ENCODE measurements at places on chromosomes 2 and 18. TPM values are rescaled to one million over a fixed set of nuclear protein-coding genes. Genes with fewer than 3 reads are reported as not detected.

GRCh38 chr18:42052122-42052708 is 97.2 kb downstream of the PIK3C3 start:
- no peaks in the 10 kb centered on the region for H3K27me3 ChIP-seq
- H3K4me3 ChIP-seq: no peak overlapping the region
- DNase-seq: peak; percentile 34
- H3K36me3 ChIP-seq: no peaks in the 10 kb centered on the region
- H3K4me1 ChIP-seq: peaks cover 8% of the 10 kb centered on the region
- no peak overlapping the region for H3K27ac ChIP-seq

- no peak overlapping the region for H3K4me3 ChIP-seq
- peak overlapping the region; percentile 53 for H3K27ac ChIP-seq
- no peaks in the 10 kb centered on the region for H3K27me3 ChIP-seq
- peaks cover 10% of the 10 kb centered on the region for H3K4me1 ChIP-seq
Observed at GRCh38 chr2:127637725-127638252, 8.2 kb upstream of the GPR17 start.

GNLY gene
- total RNA-seq: not detected

- H3K27ac ChIP-seq: no peak overlapping the region
- no peaks in the 10 kb centered on the region for H3K4me1 ChIP-seq
- no peaks in the 10 kb centered on the region for H3K27me3 ChIP-seq
- H3K4me3 ChIP-seq: no peak overlapping the region
Observed at GRCh38 chr2:45982096-45982495, 315.1 kb upstream of the EPAS1 start.

GRCh38 chr2:148667113-148667836 is 22.7 kb downstream of the EPC2 start:
- no peaks in the 10 kb centered on the region for H3K4me1 ChIP-seq
- no peak overlapping the region for H3K27ac ChIP-seq
- no peaks in the 10 kb centered on the region for H3K36me3 ChIP-seq
- H3K27me3 ChIP-seq: no peaks in the 10 kb centered on the region

HAAO gene
- 18.1 TPM for total RNA-seq

DNA sequence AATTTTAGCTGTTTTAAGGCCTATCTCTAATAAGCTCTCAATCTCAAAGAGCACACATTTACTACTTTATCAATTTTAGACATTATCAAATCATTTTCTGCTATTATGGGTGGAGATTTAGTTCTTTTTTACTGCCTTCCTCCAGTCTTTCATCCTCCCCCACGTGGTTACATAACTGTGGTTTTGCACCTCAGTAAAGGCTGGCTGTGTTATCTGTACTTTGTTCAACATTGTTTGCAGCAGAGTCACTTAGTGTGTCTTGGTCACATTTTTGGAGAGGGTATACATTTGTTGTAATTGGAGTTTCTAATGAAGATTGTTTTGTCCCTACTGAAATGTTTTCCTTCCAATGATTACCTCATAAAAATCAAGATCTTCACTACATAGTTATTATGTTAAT is 549.6 kb upstream of the CELF4 start:
- H3K27me3 ChIP-seq: no peaks in the 10 kb centered on the region
- H3K4me3 ChIP-seq: no peak overlapping the region
- DNase-seq: no peak

SCN7A gene
- total RNA-seq: 5.0 TPM

DNA sequence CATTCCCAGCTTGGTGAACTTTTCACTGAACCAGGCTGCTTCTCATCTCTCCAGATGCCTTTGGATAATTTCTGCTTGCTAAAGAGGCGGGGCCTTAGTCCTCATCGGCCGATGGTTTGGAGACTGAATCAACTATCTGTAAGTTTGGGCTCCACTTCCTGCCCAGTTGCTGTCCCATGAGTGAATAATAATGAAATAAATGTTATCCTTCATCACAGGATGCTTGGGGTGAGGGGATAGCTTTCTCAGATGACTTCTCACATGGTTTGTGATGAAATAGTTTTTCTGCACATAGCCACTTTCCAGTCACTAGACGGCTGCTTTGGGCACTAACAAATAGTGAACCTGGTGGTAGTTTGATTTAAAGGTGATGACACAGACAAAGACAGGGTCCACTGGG is 376.6 kb upstream of the TRIB2 start:
- no peak for DNase-seq
- H3K27me3 ChIP-seq: no peaks in the 10 kb centered on the region
- peaks cover 2% of the 10 kb centered on the region for H3K4me1 ChIP-seq
- no peak overlapping the region for H3K4me3 ChIP-seq
- H3K36me3 ChIP-seq: no peaks in the 10 kb centered on the region

DNA sequence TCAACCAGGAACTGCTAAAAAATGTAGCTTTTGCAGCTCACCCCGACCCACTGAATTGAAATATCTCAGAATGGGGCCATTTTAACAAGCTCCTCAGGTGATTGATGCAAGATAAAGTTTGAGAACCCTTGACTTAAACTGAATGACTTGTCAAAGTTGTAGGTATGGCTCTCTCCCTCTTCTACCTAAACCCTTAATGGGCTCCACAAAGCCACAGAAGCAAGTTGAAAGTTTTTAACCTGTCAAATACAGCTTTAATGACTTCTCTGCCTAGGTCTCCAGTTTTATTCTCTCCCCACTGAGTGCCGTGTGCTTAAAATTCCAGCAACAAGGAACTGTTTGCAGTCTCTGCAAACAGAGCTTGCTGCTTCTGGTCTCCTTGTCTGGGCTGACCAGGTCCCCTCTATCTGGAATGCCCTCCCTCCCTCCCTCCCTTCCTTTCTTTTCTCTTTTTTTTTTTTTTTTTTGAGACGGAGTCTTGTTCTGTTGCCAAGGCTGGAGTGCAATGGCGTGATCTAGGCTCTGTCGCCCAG is 19.7 kb upstream of the RNF125 start:
- no peak for DNase-seq
- no peaks in the 10 kb centered on the region for H3K27me3 ChIP-seq
- H3K27ac ChIP-seq: no peak overlapping the region
- no peak overlapping the region for H3K4me3 ChIP-seq
- H3K4me1 ChIP-seq: no peaks in the 10 kb centered on the region

GRCh38 chr2:32591669-32592463 is 36.0 kb upstream of the TTC27 start:
- no peak overlapping the region for H3K4me3 ChIP-seq
- DNase-seq: no peak
- no peaks in the 10 kb centered on the region for H3K36me3 ChIP-seq
- H3K4me1 ChIP-seq: no peaks in the 10 kb centered on the region
- no peak overlapping the region for H3K27ac ChIP-seq
- H3K27me3 ChIP-seq: no peaks in the 10 kb centered on the region

CDH20 gene
- total RNA-seq: 3.6 TPM

GLI2 gene
- total RNA-seq: 5.8 TPM

DNA sequence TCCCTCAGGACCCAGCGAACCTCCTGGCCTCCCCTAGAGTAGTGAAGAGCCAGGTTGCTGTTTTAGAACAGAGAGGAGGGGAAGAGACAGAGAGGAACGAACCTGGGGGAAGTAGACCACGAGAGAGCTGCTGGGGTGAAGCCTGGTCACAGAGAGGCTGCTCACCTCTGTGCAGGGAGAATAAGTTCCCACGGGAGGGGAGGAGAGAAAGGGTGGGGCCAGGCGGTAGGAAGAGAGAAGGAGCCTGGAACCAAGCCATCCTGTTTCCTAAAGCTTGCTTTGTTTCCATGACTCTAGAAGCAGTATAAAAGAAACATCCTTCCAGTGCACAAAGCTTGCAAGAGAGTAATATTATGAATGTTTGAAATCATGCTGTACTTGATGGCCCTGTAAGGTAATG is 147.9 kb downstream of the MYT1L start:
- no peaks in the 10 kb centered on the region for H3K36me3 ChIP-seq
- no peaks in the 10 kb centered on the region for H3K27me3 ChIP-seq
- no peak overlapping the region for H3K4me3 ChIP-seq

DNA sequence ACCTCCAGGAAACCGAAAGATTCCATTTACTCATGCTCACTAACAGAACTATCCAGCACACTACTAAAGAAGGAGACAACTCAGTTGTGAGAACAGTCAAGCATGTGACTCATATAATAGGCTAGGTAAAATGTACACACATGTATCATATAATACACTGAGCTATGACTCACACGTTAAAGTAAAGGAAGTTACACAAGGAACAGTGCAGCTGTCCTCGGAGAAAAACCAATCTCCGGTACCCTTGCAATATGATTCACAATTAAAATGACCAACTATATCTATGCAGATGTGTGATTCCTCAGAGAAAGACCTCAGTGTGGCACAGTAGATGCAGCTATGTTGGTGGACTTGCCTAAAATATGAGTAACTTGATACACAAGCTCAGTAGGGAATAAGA is 76.5 kb downstream of the STRN start:
- H3K36me3 ChIP-seq: no peaks in the 10 kb centered on the region
- H3K27me3 ChIP-seq: no peaks in the 10 kb centered on the region

TXNDC2 gene
- total RNA-seq: not detected

DNA sequence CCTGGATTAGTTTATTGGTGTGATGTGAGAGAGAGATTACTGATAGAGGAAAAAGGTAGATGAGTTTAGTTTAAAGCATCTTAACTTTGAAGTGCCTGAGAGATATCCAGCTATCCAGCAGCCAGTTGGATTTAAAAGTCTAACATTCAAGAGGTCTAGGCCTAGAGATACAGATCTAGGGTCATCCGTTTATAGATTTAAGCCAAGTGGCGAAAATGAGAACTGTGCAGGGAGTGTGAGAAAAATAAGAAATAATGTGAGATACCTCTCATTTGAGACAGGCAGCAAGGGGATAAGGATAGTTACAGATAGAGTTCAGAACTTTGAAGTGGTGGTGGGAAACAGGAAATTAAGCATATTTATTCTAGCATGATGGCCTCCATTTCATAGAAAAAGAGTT is 5.3 kb upstream of the ORC2 start:
- peak overlapping the region; percentile 44 for H3K27ac ChIP-seq
- no peak overlapping the region for H3K4me3 ChIP-seq
- H3K36me3 ChIP-seq: no peaks in the 10 kb centered on the region
- peaks cover 12% of the 10 kb centered on the region for H3K4me1 ChIP-seq

DNA sequence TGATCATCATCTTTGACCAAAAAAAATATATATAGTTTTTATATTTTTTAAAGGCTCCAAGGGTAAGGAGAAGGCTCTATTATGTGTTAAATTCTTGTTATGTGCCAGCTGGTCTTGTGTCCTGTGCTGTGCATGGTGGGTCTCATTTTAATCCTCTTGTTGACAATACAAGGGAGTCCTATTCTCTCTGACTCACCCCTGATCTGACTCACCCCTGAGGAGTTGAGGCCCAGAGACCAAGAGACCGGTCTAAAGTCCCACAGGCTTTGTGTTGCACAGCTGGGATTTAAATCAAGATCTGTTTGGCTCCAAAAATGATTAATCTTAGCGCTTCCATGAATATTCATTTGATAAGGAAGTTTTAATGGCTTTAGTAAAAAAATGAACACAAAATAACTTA is 25.7 kb downstream of the MC2R start:
- peak; percentile 64 for DNase-seq
- H3K4me1 ChIP-seq: peaks cover 5% of the 10 kb centered on the region
- H3K4me3 ChIP-seq: no peak overlapping the region
- no peaks in the 10 kb centered on the region for H3K36me3 ChIP-seq
- peak overlapping the region; percentile 54 for H3K27ac ChIP-seq
- no peaks in the 10 kb centered on the region for H3K27me3 ChIP-seq

GRCh38 chr2:208657468-208657867 is 250.9 kb downstream of the PTH2R start:
- no peak overlapping the region for H3K27ac ChIP-seq
- no peak for DNase-seq
- H3K36me3 ChIP-seq: no peaks in the 10 kb centered on the region
- no peak overlapping the region for H3K4me3 ChIP-seq
- no peaks in the 10 kb centered on the region for H3K27me3 ChIP-seq
- H3K4me1 ChIP-seq: no peaks in the 10 kb centered on the region

DNA sequence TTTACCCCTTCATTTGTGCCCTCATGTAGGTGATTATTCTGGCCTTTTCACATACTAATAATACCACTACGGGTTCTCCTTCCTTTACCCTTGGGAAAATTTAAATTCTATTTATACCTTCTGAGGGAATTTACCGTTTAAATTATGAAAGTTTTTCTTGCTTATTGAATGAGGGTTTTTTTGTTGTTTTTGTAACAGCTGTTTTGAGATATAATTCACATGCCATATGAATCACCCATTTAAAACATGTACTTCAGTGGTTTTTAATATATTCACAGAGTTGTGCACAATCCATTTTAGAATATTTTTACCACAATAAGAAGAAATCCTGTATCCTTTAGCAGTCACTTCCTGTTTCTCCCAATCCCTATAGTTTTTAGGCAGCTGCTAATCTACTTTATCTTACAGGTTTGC is 54.7 kb downstream of the EML4 start:
- peaks cover 14% of the 10 kb centered on the region for H3K4me1 ChIP-seq
- no peak overlapping the region for H3K4me3 ChIP-seq
- no peak for DNase-seq
- no peaks in the 10 kb centered on the region for H3K36me3 ChIP-seq
- peak overlapping the region; percentile 17 for H3K27ac ChIP-seq

- peaks cover 30% of the 10 kb centered on the region for H3K4me1 ChIP-seq
- H3K27ac ChIP-seq: peak overlapping the region; percentile 26
- no peak overlapping the region for H3K4me3 ChIP-seq
- no peak for DNase-seq
- no peaks in the 10 kb centered on the region for H3K27me3 ChIP-seq
Observed at GRCh38 chr18:58258692-58259342, 214.8 kb downstream of the NEDD4L start.

- H3K36me3 ChIP-seq: no peaks in the 10 kb centered on the region
- no peaks in the 10 kb centered on the region for H3K27me3 ChIP-seq
- no peak overlapping the region for H3K27ac ChIP-seq
- no peak for DNase-seq
- H3K4me3 ChIP-seq: no peak overlapping the region
Observed at GRCh38 chr2:172473167-172473566, 45.8 kb downstream of the ITGA6 start.

DNA sequence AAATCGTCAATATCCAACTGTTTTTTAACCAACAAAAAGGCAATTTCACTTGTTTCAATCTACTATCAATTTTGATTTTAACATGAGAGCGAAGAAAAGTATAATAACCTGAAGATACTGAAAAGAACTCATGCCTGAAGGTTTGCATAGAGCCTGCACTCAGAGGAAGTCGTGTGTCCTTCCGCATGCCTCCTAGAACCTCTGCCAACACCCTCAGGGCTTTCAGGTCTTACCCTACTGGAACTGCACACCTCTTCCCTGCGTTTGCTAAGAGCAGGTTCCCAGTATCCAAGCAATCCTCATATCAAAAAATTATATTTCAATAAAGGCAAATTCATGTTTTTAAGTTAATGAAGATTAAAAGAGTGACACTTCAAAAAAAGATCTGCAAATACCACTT is 74.7 kb downstream of the PIAS2 start:
- H3K27me3 ChIP-seq: no peaks in the 10 kb centered on the region
- no peak overlapping the region for H3K27ac ChIP-seq
- no peaks in the 10 kb centered on the region for H3K4me1 ChIP-seq
- no peak for DNase-seq

DNA sequence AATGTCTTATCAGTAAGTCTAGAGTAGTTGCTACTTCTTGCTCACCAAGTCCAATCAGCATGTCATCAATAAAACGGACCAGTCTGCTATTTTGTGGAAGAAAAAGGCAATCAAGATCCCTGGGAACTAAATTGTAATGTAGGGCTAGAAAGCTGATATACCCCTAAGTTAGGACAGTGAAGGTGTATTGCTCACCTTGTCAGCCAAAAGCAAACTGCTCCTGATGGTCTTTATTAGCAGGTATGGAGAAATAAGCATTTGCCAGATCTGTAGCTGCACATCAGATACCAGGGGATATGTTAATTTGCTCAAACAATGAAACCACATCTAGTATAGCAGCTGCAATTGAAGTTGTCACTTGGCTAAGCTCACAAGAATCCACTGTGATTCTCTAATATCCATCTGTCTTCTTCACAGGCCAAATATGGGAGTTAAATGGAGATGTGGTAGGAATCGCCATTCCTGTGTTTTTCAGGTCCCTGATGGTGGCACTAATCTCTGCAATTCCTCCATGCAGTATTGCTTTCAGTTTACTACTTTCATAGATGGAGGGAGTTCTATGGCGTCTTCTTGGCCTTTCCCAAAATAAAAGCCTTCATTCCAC is 75.0 kb downstream of the TMEM237 start:
- H3K4me1 ChIP-seq: no peaks in the 10 kb centered on the region
- H3K36me3 ChIP-seq: no peaks in the 10 kb centered on the region
